ENCODE measurements at places on chromosomes 2 and 18.

GRCh38 chr2:101369100-101369499 is 18.2 kb downstream of the CREG2 start:
- DNase-seq: no peak

DNA sequence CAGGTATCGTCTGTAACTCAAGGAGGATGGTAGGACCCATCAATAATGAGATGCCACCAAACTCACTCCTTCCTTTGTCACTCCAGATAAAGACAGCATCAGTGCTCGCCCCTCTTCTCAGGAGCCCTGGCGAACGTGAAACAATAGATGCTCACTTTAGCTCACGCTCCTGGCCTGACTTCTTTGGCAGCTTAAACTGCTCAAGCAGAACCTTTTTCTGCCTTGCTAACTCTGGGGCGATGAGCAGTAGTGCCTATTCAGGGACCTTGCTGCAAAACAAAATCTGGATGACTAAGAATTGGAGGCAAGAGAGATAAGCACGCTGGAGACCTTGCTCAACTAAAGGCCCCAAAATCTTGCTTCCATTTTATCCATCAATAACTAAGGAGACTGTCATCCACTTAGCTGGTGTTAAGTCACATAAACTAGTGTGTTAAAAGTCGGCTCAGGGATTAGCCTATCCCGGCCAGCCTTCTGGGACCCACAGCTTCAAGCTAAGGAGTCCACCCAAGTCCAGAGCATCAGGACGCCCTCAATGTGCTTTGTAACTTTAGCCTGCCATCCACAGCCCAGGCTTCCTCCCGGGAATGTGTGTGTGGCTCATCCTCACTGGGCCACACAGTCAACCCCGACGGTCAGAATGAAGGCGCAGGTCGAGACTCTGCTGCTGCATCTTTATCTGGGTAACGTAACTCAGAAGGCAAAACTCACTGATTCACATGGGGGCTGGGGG is 38.9 kb downstream of the ZNF516 start:
- DNase-seq: no peak

DNA sequence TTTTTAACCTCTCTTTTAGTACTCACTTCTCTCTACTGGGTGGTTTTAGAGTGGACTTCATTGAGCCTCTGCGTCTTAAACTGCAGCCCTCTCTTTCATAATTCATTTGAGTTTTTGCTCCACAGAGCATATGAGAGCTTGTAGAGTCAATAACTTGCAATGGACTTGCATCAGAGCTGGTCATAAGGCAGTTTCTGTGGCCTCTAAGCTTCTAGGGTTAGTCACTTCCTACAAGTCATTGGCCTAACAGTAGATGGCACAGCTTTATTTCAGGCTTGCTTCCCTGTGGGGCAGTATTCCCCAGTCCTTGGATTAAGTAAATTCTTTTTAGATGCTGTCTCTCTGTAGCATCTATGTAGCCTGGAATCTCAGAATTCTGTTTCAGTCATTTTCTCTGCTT is 1435.7 kb downstream of the LRP1B start:
- DNase-seq: no peak

- no peak for DNase-seq
Measured at GRCh38 chr2:220036431-220036830, 409.0 kb downstream of the SLC4A3 start.

GRCh38 chr2:53820711-53821110 is 33.9 kb downstream of the ERLEC1 start:
- no peak for DNase-seq

GRCh38 chr18:57583297-57583835 is 3.1 kb downstream of the FECH start:
- no peak for DNase-seq

DNA sequence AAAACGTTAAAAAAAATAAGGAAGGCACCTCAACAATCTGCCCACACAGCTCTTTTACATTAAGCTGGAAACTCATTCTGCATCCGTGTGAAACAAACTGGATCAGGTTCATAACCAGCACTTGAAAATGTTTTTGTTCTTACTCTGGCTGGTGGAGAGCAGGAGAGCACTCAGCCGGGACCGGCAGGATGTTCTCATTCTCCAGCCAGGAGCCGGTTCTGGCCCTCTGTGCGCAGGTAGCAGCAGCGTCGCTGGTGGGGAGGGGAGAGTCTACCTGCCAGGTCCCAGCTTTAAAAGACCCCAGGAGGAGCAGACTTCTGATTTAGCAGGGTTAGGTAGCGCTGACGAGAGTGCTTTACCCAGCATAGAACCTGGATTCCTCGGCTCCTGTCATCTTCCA is 834.9 kb upstream of the SALL3 start:
- DNase-seq: no peak

GRCh38 chr2:234249034-234249735 is 198.7 kb downstream of the SPP2 start:
- no peak for DNase-seq

DNA sequence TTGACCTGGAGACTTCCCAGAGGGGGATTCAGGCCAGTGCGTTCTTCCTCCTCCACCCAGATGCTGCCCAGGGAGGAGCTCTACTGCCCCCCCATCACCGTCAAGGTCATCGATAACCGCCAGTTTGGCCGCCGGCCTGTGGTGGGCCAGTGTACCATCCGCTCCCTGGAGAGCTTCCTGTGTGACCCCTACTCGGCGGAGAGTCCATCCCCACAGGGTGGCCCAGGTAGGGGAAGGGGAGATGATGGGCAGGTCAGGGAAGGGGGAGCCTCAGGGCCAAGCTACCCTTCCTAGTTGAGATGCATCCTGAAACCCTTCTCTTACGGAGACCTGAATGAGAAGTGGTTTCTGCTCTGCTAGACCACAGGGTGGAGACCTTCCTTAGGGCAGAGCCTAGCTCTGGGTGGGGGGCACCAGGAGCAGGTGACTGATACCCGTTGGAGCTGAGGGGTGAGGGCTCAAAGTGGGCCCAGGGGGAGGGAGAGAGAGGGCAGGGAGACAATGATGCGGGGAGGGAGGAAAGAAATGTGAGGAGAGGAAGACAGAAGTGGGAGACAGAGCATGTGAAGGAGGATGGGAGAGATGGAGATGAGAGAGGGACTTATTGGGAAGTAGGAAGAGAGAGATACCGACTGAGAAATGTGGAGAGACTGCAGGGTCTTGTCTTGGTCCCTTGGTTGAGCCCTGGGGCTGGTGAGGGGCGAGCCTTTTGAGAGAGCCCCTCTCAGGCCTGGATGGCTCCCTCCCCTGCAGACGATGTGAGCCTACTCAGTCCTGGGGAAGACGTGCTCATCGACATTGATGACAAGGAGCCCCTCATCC is 159.4 kb downstream of the DYSF start:
- DNase-seq: peak; percentile 13

DNA sequence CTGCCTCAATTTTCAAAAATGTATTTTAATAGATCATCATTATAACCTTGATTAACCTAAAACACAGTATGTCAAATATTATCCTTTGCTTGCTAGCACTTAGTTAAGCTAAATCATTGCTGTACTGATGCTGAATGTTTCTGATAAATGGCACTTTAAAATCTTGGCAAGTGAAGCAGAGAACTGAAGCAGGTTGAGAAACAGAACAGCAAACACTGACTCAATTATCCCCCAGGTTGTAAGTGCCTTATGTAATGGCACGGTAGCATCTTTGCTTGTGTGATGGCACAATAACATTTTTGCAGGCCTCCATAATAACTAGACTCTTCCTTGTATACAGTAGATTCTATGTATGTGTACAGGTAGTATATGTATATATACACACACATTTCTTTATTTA is 33.8 kb downstream of the ARHGAP15 start:
- DNase-seq: no peak

DNA sequence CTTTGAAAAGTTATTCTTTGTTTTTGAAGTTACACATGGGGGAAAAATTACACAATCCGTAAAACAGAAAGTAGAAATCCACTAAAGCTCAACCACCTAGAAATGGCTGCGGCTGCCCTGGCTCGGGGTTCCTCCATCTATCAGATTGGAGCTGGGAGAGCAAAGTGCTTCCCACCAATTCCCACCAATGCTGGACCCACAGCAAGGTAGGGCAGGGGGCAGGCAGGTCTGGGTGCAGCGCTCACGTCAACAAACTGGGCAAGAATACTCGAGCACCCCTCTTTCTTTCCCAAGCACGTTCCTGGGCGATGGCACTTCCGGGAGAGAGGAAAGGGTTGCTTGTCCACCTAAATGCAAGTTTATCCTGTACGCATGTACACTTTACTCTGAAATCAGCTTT is 217.6 kb downstream of the NDUFA10 start:
- no peak for DNase-seq

- DNase-seq: no peak
Measured at GRCh38 chr2:85852937-85853498, 35.8 kb downstream of the ST3GAL5 start.

GRCh38 chr2:46827274-46828134 is 88.1 kb downstream of the MCFD2 start:
- DNase-seq: no peak

- DNase-seq: no peak
Measured at GRCh38 chr18:11651899-11652298, 37.2 kb upstream of the GNAL start.

DNA sequence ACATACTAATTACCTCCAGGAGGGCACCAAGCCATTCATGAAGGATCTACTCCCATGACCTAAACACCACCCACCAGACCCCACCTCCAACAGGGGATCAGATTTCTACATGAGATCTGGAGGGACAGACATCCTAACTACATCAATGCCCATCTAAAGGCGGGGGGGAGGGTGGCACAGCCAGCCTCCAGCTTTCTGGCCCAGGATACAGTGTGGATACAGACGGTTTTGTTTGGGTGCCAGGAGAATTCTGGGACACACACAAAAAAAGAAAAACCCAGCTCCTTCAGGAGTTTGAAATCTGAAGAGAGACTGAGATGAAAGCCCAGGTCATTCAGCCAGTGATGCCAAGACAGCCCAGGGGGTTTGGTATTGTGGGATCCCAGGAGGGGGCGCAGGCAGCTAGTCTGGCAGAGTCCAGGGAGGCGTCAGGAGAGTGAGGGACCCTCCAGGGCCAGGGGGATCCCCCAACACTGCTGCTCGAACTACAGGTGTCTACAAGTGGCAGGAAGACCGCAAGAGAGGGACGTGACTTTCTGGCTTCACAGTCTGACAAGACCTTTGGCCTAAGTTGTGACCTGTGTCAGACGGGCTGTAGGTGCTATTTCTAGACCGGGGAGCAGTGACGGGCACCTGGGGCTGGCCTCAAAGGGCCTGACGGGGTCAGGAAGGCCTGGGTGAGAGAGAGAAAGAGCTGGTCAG is 62.1 kb downstream of the NDUFA10 start:
- no peak for DNase-seq

GRCh38 chr2:27074738-27075565 is 3.5 kb upstream of the EMILIN1 start:
- no peak for DNase-seq

GRCh38 chr18:73240899-73241298 is 373.1 kb upstream of the NETO1 start:
- DNase-seq: no peak

- DNase-seq: no peak
Measured at GRCh38 chr2:60992985-60993392, 24.5 kb upstream of the PEX13 start.

GRCh38 chr2:215667585-215668377 is 231.9 kb upstream of the FN1 start:
- no peak for DNase-seq
